ENCODE measurements at places on chromosomes 3 and 15.
A peak's percentile ranks its signal among the peaks of the same experiment; 100 is the strongest.

DNA sequence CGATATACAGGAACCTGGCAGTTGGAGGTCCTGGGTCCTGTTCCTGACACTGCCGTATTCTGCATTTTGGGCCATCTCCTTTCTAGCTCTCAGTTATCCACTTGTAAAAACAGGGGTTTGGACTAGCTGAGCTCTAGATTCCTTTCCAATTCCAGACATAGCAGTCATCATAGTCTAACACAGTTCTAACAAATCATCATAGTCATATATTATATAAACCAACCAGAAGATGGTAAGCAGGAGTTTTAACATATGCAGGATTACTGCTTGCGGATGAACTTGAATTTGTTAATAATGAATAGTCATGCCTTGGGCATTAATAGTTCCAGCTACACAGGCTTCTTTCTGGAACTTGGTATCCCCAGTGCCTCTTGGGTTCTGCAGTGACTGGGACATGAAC, 26.6 kb downstream of the MASP1 start:
- DNase-seq = no peak

- no peak for DNase-seq
Measured at GRCh38 chr3:114285648-114286230, 8.1 kb upstream of the TIGIT start.

DNA sequence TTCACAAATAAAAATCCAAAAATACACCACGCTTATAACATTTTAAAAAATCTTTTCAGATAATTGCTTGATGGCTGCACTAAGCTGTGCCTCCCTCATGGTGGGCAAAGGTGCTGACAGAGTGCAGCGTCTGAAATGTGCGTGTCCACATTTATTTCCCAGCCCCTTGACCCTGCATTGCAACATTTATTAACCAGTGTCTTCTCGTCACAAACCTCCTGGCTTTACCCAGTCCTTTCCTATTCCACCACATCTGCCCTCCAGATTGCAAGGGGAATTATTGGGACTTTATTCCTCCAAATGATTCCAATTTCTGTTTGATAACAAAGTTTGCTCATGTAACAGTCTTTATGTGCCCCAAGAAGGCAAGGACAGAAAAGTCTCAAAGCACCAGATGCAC, 5.5 kb downstream of the RASGRP1 start:
- no peak for DNase-seq

DNA sequence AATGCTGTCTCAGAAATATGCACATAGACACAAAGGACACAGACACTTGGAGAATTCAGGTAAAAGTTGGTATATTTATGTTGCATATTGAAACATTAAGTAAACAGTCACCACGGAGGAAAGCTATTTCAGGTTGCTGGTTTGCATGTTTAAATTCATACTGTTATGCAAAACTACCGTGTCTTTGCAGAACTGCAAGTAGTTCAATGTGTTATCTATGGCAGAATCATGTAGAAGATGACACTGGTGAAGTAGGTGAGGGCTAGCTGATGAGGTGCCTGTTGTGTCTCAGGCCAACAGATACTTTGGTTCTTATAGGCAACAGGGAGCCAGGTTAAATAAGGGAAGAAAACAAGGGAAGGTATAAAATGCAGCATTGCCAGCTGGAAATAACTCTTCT, 511.3 kb downstream of the DIPK2A start:
- DNase-seq = no peak

GRCh38 chr3:95462161-95462560, 1352.2 kb upstream of the EPHA6 start:
- no peak for DNase-seq

- DNase-seq = peak; percentile 4
Measured at GRCh38 chr15:68924866-68925560, 5.3 kb upstream of the SPESP1 start.
